ENCODE measurements at places on chromosomes 5 and 9.

GRCh38 chr9:78001946-78002731, 29.5 kb downstream of the GNAQ start:
- no peak for DNase-seq

GRCh38 chr9:131349881-131350563, 43.9 kb upstream of the PRRC2B start:
- peak; percentile 80 for DNase-seq

- DNase-seq: peak; percentile 15
Observed at GRCh38 chr9:114282926-114283325, 40.0 kb upstream of the ORM1 start.

- DNase-seq: no peak
Observed at GRCh38 chr5:122155546-122155945, 26.2 kb downstream of the ZNF474 start.

DNA sequence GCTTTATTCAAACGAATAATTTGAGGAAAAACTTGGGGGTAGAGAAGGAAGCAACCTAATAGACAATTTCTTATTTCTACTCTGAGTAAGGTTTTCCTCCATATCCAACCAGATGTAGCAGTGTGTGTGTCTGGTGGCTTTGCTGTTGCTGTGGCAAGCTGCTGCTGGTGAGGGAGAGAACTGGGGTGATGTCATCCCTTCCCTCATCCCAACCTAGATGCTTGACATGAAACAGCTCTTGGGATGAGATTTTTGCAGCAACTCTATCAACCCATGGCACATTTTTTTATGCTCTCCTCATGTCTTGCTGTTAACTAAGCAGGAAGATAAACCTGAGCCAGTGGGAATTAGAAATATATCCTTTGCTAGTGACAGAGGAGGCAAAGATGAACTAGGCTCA, 135.8 kb downstream of the PCSK1 start:
- no peak for DNase-seq

DNA sequence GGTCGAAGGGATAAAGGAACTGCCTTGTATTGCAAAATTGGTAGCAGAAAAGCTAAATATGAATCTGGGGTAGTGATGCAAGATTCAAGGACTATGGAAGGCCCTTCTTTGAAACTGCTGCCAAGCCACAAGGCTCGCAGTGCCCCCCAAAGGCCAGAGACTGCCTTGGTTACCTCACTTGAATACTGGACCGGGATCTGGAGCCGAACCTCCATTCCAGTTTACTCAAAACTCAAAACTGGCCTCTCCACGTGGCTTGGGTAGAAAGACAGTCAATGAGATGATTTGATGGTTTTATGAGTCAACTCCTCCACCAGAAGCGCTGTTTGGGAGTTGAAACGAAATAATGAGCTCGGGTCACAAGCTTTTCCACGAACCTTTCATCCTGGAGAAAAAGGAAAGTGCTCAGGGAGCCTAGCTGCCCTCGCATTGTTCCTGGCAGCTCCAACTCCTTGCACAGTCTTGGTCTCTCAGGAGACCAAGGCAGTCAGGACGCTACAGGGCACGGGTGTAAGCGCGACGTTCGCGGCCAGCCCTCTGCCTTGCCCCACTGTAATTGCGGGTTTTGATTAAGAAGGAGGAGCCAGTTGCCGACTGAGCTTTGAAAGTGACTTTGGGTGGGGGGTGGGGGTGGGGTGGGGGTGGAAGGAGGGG, 2.8 kb downstream of the ST8SIA4 start:
- peak; percentile 44 for DNase-seq

DNA sequence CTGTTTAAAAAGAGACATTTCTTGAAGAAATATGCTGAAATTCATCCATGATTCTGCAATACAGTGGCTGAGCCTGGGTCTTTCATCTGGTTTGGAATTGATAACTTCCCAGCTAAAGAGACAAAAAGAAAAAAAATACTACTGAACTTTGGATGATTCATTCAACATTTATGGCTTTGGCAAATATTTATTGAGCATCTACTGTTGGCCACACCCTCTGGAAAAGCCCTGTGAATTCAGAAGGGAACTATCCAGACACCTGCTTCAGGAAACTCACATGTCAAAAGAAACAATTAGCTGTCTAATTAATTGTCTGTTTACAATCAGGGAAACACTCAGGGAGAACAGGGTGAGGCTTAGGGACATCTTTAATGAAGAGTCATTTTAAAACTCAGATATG, 17.8 kb upstream of the ZNF622 start:
- no peak for DNase-seq

- DNase-seq: no peak
Observed at GRCh38 chr5:140628711-140629110, 4.3 kb downstream of the CD14 start.

GRCh38 chr9:2424619-2425033, 197.0 kb upstream of the VLDLR start:
- DNase-seq: no peak

DNA sequence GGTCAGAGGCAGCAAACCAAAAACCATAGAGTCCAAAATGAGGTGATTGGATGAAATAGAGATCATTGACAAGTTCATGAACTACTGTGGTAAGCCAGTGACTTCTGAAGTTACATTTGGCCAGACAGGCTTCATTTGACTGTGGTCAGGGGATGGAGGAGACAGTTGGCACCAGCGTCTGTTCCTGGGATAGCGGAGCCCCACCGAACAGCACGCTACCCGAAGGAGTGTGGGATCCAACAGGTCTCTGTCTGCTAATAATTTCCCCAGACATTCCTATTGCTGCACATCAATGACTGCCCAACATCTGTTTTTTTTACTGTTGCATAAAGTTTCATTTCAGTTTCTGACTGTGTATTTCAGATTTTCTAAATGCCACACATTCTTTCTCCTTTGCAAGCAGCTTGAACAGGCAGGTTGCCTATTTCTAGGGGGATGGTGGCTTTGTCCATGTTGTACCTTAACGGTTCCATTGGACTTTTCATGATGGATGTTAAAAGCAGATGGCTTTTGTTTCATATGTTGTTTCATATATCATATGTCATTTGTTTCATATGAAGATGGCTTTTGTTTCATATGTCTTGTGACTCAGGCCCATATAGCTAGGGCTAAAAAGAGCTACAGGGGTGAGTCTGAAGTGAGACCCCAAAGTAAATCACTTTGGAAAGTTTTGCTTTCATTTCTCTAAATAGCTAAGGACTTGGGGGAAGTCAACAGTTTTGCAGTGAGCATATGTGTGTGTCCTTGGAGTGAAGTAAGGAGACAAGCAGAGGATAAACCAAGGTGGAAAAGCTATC, 180.8 kb downstream of the GOLPH3 start:
- no peak for DNase-seq

DNA sequence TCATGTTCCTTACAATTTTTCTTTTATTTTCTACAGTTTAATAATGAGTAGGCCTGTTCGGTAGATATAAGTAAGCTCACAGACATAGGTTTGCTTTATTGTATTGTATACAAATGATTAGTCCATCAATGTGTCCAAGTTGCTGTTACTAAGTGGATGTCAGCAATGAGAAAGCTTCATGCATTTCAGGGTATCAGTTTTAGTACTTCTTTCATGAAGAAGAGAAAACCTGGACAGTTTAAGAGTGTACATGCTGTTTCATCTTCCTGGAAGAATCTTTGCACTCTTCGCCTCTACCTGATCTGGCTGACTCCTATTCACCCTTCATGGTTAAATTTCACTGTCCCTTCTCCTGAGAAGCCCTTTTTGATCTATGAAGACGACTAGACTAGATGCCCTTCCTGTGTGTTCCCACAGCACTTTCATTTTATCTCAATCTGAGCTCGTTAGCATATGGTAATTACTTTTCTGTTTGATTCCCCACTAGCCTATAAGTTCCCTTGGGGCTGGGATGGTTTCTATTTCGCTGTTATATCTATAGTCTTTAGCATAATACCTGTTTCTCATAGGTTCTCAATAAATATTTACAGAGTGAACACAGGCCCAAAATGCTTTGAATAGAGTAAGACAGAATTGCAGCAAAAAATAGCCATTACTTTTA, 70.7 kb downstream of the CETN3 start:
- DNase-seq: no peak

DNA sequence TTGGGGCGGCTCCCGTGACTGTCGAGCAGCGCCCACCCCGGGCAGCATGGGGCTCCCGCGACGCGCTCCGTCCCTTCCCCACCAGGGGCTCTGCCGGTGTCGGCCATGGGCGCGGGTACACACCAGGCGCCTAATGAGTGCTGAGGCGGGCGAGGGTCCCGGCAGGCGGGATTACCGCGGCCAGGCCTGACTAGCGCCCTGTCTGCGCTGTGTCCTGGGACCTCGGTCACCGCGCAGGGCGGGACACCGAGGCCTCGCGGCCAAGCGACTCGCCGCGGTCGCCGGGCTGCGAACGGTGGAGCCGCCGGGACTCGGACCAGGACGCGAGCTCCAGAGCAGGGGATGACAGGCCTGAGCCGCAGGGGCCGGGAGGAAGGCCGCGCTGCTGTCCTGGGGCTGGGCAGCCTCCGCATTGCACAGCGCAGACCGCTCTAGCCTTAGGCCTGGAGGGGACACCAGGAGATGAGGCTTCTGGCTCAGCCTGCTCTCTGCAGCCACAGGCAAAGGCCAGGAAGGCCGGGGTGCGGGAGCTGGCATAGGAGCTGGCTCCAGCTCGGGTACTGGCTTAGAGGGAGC, 14.1 kb downstream of the LCN10 start:
- DNase-seq: no peak

GRCh38 chr5:81188962-81189361, 44.2 kb upstream of the CKMT2 start:
- no peak for DNase-seq

GRCh38 chr5:104266161-104266560, 703.6 kb upstream of the NUDT12 start:
- DNase-seq: no peak

DNA sequence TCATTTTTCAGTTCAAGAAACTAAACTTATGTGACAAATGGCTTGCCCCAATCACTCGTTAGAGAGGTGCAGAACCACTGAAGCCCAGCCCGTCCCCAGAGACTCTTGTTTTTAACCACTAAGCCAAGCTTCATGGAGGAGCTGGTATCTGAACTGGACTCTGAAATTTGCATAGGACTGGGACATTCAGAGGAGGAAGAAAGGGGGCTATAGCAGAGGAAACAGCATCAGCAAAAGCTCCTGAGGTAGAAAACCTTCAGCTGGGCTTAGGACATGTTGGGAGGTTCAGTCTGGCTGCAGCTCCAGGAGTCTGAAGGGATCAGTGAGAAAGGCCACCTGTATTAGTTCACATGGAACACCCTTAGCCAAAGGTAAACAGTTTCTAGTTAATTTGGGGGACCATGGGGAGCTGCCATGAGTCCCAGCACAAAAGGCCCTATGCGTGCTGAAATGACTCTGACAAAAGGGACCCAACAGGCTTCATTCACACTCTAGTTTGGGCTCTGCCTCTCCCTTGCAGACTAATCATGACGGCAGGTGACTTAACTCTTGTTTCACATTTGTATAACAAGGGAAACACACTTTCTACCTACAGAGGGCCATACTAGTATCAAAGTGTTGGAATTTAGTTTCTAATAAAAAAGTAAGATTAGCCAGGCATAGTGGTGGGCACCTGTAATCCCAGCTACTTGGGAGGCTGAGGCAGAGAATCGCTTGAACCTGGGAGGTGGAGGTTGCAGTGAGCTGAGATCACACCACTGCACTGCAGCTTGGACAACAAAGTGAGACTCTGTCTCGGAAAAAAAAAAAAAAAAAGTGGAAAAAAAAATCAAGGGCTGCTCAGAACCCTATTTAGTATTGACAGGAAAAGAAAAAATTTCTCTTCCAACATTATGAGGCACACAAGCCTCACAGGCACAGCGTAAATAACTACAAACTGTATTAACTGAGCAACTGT, 10.2 kb downstream of the FBXO10 start:
- DNase-seq: no peak

- no peak for DNase-seq
Observed at GRCh38 chr9:16364347-16364746, 506.1 kb downstream of the BNC2 start.

- DNase-seq: peak; percentile 41
Observed at GRCh38 chr9:99822109-99822805, 572 bp downstream of the NR4A3 start.

DNA sequence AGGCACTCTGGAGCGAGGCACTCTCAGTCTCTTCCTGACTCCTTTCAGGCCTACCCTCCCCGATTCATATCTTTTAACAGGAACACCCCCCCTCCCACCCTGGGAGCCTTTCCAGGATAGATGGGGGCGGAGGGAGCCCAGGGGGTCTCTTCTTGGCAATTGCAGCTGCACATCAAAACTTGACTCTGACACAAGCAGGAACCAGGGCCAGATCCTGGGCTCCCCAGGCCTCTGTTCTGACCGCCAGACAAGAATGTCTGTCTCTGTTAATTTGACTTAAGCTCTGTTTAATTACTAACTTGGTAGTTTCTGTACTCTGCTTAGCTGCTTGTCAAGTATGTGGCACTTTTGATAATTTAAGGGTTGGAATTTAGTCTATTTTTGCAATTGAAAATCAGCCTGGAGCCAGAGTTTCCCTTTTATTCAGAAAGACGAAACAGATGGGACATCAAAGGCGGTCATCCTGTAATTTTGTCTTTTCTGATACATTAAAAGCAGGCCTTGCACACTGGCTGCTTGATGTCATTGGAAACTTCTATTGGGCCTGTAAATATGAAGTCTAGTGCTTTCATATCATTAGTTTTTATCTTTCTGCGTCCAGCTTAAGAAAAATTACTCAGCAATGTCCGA, 43.3 kb downstream of the ACTL7B start:
- DNase-seq: no peak

GRCh38 chr9:119370816-119371215, 1.6 kb upstream of the BRINP1 start:
- no peak for DNase-seq

GRCh38 chr5:83401122-83401731, 70.3 kb upstream of the VCAN start:
- no peak for DNase-seq

DNA sequence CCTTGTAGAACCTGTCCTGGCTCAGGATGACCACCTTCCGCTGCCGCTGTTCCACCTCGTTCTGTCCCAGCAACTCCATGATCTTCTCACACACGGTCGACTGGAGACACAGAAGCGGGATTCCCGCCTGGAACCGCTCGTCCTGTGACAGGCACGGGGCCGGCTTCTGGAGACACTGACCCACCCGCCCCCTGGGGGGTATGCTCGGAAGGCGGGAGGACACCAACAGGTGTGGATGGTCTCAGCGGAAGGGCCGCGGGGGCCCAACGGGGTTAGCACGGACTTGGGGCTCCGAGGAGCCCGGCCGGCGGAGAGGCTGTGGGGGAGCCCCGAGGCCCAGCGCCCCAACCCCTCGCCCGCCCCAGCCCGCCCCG, 530 bp downstream of the UCK1 start:
- DNase-seq: peak; percentile 15

Data from activated T-cell treated with anti-CD3 and anti-CD28 coated beads for 48 hours (primary cell).